ENCODE measurements at places on chromosomes 2 and 18.

GRCh38 chr2:28287256-28287915 is 105.3 kb upstream of the FOSL2 start:
- H3K4me1 ChIP-seq, result no peaks in the 10 kb centered on the region
- DNase-seq, result no peak
- no peaks in the 10 kb centered on the region for H3K27me3 ChIP-seq

DNA sequence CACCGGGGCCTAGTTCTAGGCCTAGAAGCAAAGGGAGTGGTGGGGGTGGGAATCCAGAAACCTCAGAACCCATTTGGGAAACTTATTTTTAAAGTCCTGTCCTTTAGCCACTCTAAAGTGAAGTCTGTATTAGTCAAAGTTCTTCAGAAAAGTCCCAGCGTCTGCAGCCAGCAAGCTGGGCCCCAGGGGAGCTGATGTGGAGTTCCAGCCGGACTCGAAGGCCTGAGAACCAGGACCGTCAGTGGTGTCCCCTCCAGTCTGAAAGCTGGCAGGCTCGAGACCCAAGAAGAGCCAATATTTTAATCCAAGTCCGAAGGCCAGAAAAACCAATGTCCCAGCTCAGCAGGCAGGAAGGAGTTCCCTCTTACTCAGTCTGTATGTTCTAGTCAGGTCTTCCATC is 32.4 kb downstream of the ID2 start:
- peaks cover 8% of the 10 kb centered on the region for H3K27me3 ChIP-seq
- no peak overlapping the region for H3K27ac ChIP-seq
- H3K4me3 ChIP-seq, result no peak overlapping the region
- no peaks in the 10 kb centered on the region for H3K4me1 ChIP-seq

DNA sequence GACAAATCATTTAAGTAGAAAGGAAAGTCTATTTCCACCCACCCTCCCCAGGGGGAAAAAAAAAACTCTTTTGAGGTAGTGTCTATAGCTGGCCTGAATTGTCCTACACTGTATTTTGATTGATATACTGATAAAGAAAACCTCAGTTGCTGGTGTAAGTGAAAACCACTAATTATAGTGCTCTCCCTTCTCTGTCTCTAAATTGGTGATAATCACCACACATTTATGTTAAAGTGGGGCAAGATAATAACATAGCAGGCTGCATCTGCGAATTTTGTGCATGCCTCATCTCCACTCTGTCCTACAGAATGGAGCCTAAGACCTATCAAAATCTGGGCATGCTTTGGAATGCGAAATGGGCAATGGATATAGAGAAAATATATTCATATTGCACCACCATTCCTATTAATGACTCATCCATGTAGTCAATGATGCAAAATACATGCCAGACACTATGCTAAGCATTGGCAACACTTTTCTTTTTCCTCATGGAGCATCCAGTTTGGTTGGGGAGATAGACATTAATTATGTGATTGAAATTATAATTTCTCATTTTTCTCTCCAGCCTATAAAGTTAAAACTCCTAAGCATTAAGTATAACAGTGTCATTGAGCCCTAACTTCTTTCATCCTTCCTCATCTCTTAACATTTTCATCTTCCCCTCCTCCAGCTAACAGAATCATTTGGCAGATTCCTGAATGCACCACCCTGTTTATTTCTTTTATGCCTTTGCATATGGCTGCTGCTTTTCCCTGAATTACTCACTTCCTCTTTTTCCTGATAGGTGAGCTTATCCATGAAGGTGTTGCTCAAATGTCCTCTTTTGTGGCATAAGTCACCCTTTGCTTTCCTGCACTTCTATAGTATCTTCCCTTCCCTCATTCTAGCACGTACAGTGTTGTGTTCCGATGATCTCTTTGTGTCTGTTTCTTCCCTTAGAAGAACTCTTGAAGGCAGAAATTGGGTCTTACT is 58.2 kb downstream of the SLC9A2 start:
- H3K4me1 ChIP-seq, result no peaks in the 10 kb centered on the region
- H3K27ac ChIP-seq, result no peak overlapping the region
- H3K4me3 ChIP-seq, result no peak overlapping the region
- H3K27me3 ChIP-seq, result peaks cover 17% of the 10 kb centered on the region

GRCh38 chr2:30208453-30208852 is 22.9 kb upstream of the LBH start:
- H3K27me3 ChIP-seq, result peaks cover 8% of the 10 kb centered on the region
- peaks cover 18% of the 10 kb centered on the region for H3K4me1 ChIP-seq
- DNase-seq, result peak; percentile 53
- no peaks in the 10 kb centered on the region for H3K36me3 ChIP-seq
- H3K4me3 ChIP-seq, result no peak overlapping the region

GRCh38 chr2:140737006-140737405 is 1393.8 kb downstream of the LRP1B start:
- H3K4me1 ChIP-seq, result no peaks in the 10 kb centered on the region
- no peak overlapping the region for H3K4me3 ChIP-seq
- no peaks in the 10 kb centered on the region for H3K27me3 ChIP-seq
- no peaks in the 10 kb centered on the region for H3K36me3 ChIP-seq
- no peak overlapping the region for H3K27ac ChIP-seq

GRCh38 chr2:149994057-149994728 is 406.6 kb upstream of the MMADHC start:
- H3K27ac ChIP-seq, result no peak overlapping the region
- H3K4me1 ChIP-seq, result no peaks in the 10 kb centered on the region
- no peak for DNase-seq

DNA sequence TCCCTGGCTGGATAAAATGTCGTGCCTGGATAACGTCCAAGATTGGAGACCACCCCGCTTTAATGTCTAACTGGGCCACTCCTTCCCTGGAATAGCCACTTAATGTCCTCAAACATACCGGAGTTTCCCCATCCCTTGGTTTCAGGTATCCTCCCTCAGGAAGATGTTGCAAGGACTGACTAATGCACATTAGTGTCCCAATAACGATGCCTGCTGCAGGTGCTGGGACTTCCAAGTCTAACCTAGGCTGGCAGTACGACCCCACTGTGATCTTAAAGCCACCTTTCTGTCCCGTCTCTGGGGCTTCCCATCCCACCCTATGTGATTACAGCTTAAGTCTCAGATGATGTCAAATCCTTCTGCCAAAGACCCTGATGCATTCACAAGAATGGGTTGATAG is 1.1 kb upstream of the ATP6V1C2 start:
- DNase-seq, result no peak
- H3K4me1 ChIP-seq, result peaks cover 8% of the 10 kb centered on the region
- no peak overlapping the region for H3K27ac ChIP-seq

- no peaks in the 10 kb centered on the region for H3K27me3 ChIP-seq
- no peak for DNase-seq
- no peaks in the 10 kb centered on the region for H3K36me3 ChIP-seq
- H3K4me3 ChIP-seq, result no peak overlapping the region
Measured at GRCh38 chr2:72685638-72686213, 140.1 kb downstream of the EXOC6B start.

GRCh38 chr2:125543968-125544514 is 1111.9 kb upstream of the GYPC start:
- no peak overlapping the region for H3K4me3 ChIP-seq
- no peak for DNase-seq
- H3K27me3 ChIP-seq, result no peaks in the 10 kb centered on the region
- no peaks in the 10 kb centered on the region for H3K36me3 ChIP-seq

GRCh38 chr2:172230332-172230888 is 127.7 kb upstream of the DLX2 start:
- peaks cover 37% of the 10 kb centered on the region for H3K4me1 ChIP-seq
- peaks cover 47% of the 10 kb centered on the region for H3K27me3 ChIP-seq
- no peak overlapping the region for H3K27ac ChIP-seq
- no peak for DNase-seq
- H3K4me3 ChIP-seq, result no peak overlapping the region

DNA sequence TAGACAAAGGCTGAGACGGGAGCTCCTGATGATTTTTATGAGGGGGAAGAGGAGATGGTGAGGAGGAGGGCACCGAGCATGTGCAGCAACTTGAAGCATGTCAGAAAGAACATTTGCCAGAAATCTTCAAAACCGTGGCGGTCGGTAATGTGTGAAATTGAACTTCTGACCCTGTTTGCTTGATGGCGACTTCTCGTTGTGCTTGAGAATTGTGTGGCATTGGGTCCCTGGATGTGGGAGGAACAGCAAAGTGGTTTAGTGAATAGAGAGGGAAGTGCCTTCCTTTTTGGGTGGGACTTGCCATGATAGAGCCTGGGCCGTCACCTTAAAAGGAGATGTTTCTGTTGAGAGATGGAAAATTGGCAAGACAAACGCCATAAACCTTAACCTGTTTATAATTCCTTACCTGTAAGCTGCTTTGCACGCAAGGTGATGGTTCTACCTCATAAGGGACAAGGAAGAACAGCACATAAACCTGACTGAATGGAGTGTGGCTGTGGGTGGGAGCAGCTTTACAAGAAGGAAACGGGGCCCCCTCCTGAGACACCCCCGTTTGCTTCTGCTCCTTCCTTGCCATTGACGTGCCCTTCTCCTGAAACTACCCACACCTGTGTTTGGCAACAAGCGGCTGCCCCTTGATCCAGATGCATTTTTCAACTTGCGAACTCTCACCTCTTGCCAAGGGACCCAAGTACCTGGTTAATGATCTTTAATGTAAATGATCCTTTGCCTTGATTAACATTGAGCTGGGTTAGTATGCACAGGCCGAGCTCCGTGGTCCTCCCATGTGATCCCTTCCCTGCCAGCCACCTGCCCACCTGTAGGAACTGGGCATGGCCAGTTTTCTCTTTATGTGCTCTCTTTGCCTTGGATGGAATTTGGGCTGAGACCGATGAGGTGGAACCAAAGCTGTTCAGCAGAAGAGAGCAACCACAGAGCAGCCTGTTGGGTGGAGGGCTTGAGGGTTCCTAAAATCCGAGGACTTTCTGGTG is 153.2 kb downstream of the NEDD4L start:
- DNase-seq, result no peak
- no peak overlapping the region for H3K4me3 ChIP-seq
- H3K36me3 ChIP-seq, result no peaks in the 10 kb centered on the region
- peaks cover 3% of the 10 kb centered on the region for H3K4me1 ChIP-seq
- H3K27me3 ChIP-seq, result peaks cover 25% of the 10 kb centered on the region

DNA sequence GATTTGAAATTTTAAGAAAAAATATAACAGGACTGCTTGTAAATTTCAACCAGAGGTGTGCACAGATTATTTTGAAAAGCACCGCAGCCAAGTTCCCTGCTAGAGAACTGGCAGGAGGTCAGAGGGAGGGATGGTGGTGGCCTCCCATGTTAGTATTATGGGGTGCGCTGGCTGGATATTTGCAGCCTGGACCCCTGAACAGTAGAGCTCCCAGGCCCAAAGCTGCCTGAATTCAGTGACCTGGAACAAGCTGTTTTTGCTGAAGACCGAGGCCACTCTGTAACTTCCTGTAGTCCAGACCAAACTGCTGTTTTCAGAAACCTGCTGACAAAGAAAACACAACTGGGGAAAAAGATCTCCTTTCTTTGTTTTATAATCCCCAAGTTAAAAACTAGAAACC is 314.3 kb downstream of the TNS1 start:
- no peak overlapping the region for H3K27ac ChIP-seq
- peaks cover 7% of the 10 kb centered on the region for H3K27me3 ChIP-seq
- no peak overlapping the region for H3K4me3 ChIP-seq
- no peaks in the 10 kb centered on the region for H3K4me1 ChIP-seq

GRCh38 chr2:240437861-240438809 is 2.7 kb downstream of the GPC1 start:
- H3K36me3 ChIP-seq, result no peaks in the 10 kb centered on the region
- H3K4me1 ChIP-seq, result peaks cover 14% of the 10 kb centered on the region
- H3K27me3 ChIP-seq, result peaks cover 12% of the 10 kb centered on the region
- H3K4me3 ChIP-seq, result no peak overlapping the region
